ENCODE measurements at places on chromosomes 6 and 20.

DNA sequence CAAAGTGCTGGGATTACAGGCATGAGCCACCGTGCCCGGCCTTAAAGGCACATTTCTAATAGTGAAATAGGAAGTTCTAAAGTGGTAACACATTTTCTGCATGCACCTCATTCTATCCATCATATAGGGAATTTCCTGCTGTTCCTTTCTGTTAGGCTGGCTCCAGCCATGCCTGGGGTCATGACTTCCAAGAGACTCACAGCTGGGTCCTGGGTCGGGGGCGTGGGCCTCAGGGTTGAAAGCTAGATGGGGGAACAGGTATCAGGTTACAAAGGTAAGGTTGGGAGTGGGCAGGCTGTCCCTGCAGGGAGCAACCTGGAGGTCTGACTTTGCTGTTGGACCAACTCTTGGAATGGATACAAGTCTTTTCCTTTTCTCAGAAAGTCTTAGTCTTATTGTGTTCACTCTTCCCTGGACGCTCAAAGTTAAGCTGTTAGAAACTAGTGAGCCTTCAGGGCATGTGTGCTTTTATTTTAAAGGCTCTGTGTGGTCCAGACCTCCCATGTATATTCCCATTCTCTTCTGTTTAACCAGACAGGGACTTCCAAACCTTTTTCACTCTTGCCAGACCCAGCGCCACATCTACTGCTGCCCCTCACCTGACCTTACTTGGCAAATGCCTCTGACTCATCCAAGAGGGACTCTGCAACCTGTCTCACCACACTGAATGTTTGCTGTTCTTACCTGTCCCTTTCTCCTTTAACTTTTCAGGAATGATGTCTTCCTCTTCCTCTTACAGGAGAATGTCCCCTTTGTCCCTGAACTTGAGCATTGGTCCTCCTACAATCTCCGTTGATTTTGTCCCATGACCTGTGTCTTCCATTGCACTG is 64.4 kb downstream of the TMEM170B start:
- no peak for DNase-seq

DNA sequence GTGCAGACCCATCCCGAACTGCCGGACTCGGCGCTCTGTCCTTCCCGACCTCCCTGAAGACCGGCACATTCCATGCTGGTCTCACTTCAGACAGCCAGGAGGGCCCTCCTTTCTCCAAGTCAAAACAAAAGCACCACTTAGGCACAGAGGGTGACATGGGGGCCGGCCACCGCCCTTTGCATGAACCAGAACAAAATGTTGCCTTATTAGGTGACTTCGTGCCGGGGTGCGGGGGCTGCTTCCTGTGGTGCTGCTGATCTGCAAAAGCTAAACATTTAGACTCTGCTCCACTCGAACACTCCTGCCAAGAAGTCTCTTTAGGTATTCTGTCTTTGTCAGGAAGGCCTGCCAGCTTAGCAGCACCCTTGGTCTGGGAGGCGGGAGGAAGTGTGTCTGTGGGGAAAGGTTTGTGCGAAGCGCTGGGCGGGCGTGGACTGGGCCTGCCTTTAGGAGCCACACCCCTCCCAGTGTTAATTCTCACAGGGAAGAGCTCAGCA is 133.8 kb downstream of the SMOC2 start:
- DNase-seq, result no peak

DNA sequence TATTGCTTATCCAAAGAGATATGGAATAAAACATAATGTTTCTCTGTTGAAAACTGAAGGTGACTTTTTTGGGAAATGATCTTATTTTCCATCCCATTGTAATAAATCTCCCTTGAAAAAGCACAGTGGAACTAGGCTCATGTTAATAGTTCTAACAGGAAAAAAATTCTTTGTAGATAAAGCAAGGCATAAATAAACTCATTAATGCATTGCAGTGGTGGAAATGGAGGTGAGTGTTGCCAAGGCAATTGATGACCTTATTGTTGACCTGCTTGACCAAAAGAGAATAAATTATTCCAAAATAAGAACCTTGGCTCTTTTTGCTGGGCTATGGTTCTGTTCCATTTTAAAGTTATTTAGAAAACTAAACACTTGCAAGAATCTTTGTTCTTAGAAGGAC is 55.2 kb downstream of the TRMT11 start:
- DNase-seq, result no peak

- DNase-seq, result no peak
These were observed 77.0 kb downstream of the PLCB1 start for GRCh38 chr20:8209061-8209460.

- DNase-seq, result no peak
These were observed 1019.4 kb downstream of the EPHA7 start for GRCh38 chr6:92399911-92400310.

DNA sequence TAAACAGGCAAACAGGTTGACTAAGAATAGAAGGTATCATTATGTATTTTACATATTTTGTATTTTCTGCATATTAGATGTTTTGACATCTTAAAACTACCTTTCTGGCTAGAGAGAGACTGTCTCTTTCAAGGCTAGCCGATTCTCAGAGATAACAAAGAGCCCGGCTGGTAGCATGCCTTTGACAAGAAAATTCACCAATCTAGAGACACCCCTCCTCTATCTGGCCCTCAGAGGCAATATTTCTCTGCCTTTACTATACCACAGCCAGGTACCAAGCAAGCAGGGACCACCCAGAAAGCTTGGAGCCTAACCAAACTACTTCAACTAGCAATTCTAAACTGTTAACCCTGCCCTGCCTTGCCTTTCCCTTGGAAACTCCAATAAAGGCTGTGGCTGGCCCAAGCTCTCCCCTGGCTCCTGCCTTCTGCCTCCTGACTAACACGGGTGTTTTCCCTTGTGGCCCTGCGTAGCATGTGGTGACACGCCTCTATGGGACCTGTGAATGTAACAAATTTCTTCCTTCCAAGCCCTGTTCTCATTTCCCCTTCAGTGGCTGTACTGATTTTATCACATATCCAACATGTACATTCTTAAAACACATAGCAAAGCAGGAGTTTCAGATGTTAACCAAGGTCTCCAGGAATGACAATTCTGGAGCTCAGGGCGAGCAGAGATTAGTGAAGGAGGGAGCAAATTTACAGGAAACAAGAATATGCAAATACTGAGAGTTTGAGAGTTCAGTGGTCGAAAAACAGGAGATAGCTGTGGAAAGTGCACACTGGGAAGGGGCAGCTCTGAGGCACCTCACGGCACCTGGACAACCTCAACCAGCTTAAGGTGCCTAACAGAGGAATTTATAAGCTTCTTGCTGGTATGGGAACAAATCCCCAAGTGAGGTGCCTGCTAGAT is 120.8 kb downstream of the BACH2 start:
- DNase-seq, result peak; percentile 48

GRCh38 chr6:5102267-5102970 is 17.3 kb downstream of the PPP1R3G start:
- DNase-seq, result no peak

DNA sequence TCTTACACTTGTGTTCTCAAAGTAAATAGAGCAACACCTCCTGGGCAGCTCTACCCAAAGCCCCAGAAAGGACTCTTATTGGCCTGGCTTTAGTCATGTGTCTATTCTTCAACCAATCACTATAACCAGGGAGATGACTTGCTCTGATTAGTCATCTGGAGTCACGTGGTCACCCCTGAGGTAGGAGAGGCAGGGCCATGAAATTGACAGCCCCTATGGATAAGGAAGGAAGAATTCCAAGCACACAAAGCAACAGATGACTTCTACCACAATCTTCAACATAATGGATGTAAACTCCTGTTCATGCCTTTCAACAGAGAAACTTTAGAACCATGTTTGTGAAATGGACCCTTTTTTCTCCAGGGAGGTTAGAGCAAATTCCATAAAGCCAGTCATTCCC is 24.6 kb upstream of the EYA2 start:
- no peak for DNase-seq

DNA sequence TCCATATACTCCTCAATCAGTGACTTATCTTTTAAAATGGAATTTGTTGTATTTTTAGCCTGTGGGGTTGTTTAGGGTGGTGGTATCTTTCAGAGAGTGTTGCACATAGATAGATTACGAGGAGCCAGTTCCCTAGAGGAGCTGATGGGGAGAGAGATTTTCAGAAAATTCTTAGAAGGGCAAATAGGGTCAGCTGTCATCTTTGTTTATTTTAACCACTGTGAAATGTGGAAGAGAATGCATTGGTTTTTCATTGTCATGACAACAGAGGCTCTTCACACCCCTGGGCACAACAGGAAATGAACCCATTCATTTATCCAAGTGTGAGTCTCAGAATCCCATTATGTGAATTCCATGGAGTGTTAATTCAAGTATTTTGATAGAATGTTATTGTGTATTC is 188.4 kb downstream of the JARID2 start:
- DNase-seq, result no peak

DNA sequence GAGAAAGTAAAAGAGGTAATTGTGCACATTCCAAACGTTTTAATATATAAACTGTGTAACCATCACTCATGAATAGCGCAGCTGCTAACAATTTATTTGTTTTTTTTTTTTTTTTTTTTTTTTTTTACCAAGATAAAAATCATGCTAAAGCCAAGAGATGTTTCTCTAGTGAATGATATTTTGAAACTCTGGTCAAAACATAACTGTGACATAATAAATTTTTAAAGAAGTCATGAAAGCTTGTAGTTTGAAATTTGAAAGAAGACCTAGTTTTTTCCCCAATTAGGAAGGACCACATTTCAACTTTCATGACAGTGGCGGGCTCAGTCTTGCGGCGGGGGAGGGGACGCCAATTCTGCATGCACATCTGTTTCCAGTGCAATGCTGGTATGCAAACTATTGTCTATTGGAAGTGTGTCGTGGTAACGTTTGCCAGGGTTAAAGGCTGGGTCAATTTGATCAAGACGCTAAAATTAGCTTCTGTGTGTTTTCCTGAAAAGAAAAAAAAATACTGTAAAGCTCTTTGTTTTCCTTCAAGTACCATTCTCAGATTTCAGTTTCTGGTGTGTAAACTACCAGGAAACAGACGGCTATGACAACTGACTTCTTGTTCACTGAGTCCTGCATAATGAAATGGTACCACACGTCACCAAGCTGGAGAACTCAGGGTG is 211.9 kb downstream of the FOXC1 start:
- DNase-seq, result no peak

- no peak for DNase-seq
These were observed 5.9 kb downstream of the MAP7 start for GRCh38 chr6:136544326-136544725.

DNA sequence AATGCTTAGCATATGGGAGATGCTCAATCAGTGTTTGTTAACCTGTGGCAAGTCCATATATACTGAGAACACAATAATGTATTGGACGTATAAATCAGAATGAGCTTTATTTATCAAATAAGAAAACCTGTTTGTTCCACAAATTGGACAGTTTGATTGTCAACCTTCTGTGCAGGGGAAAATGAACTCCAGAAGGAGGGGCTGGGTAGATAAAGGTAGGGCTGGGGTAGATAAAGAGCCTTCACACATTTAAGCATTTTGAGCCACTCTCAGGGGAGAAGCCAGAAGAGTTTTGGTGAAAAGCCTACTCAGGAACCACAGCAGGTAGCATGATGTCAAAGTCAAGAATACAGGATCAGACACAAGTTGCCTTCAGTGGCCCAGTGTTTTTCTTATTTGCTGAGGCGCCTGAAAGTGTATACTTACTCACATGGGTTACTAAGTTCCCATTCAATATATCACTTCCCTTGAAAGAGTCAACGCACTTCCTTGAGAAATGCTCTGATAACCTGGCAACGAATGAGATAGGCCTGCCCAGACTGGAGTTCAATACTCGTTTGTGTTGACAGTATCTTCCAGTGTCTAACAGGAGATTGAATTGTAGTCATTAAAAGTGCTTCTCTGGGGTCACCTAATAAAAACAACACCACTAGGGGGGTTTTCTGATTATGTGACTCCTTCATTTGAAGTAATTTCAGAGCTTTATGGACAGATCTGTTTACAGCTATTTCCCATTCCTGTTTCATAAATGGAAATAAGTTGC is 263.9 kb upstream of the CITED2 start:
- no peak for DNase-seq

- DNase-seq, result no peak
These were observed 1.1 kb downstream of the TCP1 start for GRCh38 chr6:159788276-159788675.

DNA sequence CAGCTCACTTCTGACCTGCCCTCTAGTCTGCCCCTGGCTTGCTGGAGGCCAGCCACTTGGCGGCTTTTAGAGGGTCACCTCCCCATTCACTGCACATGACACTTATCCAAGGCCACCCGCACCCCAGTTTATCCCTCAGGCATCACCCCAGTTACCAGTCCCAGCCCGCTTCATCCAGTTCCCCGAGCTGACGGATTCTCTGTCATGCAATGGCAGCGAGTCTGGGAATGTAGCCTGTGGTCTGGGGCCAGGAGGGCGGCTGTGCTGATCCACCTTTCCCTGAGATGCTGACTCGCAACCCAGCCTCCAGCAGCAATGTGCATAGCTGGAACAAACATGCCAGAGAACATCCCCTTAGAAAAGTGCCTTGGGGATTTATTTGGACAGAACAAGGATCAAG is 25.8 kb downstream of the SYNDIG1 start:
- DNase-seq, result no peak

GRCh38 chr6:163667372-163668060 is 253.0 kb downstream of the QKI start:
- no peak for DNase-seq

DNA sequence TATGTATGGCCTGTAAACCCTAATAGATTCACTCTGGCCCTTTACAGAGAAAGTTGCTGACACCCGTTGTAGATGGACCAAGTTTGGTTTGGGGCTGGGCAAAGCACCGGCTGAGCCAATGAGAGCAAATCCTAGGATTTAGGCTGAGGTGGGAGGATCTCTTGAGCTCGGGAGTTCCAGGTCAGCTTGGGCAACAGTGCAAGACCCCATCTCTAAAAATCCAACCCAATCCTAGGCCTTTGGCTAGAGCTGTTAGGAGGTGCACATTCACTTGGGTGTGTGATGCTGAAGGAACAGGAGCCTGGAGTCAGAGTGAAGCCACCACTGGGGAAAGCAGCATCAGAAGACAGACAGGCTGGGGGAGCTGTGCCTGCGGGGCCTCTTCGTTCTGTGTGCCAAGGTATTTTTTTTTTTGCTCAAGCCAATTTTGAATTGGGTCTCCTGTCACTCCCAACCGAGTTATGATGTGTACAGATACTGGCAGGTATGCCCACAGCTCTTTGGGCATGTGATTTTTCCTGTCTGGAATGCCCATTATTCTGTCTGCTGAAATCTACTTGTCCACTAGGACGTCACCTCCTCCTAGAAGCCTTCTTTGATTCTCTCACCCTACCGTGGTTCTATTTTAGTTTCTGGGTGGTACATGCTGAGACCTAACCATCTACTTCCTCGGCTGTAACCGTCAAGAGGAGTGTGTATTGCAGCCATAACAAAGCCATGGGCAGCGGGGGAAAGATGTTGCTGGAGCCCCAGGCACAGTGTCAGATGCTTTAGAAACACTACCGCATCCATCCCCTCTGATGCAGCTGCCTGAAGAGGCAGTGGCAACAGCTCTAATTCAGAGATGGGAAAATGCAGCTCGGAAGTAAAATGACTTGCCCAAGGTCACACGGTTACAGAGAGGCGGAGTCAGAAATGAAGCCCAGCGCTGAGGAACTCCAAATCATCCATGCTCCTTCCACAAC is 54.0 kb downstream of the TTI1 start:
- DNase-seq, result no peak

- DNase-seq, result no peak
These were observed 33.3 kb upstream of the PRSS16 start for GRCh38 chr6:27214126-27214601.
